Tibial nerve (tissue), 4 donors: ENCODE measurements at places on chromosomes 3 and 15. TPM values are rescaled to one million over a fixed set of nuclear protein-coding genes. Genes with fewer than 3 reads are reported as not detected.

GRCh38 chr15:25022233-25022632 is 67.4 kb downstream of the SNRPN start:
- no peaks in the 10 kb centered on the region for H3K36me3 ChIP-seq
- no peak for DNase-seq
- H3K27ac ChIP-seq, result no peak overlapping the region

CAPN7 gene
- total RNA-seq, result 57.9 TPM

DNA sequence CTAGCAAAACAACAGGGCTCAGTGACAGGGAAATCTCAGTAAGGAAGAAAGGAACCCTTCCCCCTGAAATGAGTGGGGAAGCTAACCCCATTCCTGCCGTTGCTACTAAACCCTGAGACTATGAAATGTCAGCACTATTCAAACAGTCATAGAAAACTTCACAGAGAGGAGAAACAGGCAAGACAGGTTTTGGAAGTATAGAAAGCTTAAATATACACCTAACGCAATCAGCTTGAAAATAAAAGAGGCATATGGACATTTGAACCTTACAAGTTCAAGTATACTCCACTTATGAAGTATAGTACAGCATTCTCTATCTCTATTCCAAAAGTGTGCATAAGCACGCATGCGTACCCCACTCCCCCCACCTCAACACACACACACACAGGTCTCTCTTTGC is 17.6 kb upstream of the FRMD4B start:
- no peak for DNase-seq
- H3K27ac ChIP-seq, result no peak overlapping the region
- H3K4me3 ChIP-seq, result no peak overlapping the region
- no peaks in the 10 kb centered on the region for H3K36me3 ChIP-seq
- peaks cover 5% of the 10 kb centered on the region for H3K4me1 ChIP-seq

GRCh38 chr3:149969110-149969939 is 1.4 kb downstream of the PFN2 start:
- peak overlapping the region; percentile 88 for H3K27ac ChIP-seq
- H3K27me3 ChIP-seq, result no peaks in the 10 kb centered on the region
- peak overlapping the region; percentile 72 for H3K4me3 ChIP-seq
- DNase-seq, result peak; percentile 22

DNA sequence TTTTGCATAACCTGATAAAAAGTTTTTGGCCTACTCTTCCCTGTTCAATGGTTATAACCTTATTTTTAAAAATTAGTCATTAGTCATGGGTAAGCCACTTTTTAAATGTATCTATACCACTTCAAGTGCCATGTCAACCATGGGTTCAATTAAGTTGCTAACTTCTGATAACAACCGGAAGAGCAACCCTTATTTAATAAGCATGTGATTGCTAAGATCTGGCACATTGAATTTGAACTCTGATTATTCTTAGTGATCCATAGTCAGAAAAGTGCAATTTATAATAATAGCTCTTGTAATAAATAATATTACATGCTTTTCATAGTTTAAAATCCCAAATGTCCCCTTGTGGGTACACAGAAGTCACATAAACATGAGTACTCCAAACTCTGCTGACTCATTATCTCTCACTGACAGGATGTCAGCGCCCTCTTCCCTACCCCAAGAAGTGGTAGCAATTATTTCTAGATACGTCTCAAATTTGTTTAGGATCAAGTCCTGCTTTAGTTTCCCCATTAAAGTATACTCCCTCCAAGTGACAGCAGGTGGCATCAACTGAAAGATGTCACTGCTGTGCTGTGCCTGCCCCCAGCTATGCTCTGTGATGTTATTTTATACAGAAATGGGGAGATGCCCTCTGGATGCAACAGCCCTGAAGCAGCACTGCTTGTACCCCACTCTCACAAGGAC is 18.6 kb downstream of the SAMD7 start:
- H3K27me3 ChIP-seq, result no peaks in the 10 kb centered on the region
- H3K27ac ChIP-seq, result no peak overlapping the region
- no peak for DNase-seq
- H3K36me3 ChIP-seq, result no peaks in the 10 kb centered on the region
- H3K4me3 ChIP-seq, result no peak overlapping the region
- H3K4me1 ChIP-seq, result no peaks in the 10 kb centered on the region

DNA sequence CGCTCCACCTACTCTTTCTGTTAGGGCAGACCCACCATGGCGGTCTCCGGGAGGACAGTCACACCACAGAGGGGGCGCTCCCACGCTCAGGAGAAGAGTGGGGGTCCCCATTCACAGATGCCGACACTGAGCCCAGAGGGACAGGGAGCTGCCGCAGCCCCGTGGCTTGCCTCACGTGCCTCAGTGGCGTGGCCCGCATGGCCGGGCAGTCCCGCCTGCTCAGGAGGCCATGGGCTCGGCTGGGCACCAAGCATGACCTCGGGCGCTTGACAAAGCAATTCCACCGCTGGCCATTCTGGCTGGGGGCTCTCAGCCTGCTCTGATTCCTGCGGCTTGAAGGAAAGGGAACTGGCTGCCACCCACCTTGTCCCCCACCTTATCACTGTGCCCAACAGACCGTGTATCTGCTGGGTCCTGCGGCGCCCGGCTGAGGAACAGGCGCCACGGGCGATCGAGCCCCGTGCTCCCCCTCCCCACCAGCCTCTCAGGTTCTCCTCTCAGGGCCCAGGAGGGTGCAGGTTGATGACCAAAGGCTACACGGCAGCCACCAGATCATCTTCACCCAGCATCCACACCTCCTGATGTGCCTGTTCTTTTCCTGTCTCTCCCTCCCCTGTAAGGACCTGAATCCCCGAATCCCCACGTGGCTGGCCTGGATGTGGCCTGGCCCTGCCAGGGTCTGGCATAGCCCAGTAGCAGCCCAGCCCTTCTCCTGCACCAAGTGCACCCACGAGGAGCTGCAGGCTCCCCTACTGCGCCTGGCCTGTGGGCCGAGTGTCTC is 20.7 kb downstream of the CYFIP1 start:
- DNase-seq, result no peak
- H3K27me3 ChIP-seq, result no peaks in the 10 kb centered on the region
- peaks cover 95% of the 10 kb centered on the region for H3K4me1 ChIP-seq

GRCh38 chr15:29302871-29303270 is 33.2 kb upstream of the NSMCE3 start:
- H3K4me1 ChIP-seq, result no peaks in the 10 kb centered on the region
- DNase-seq, result no peak
- no peak overlapping the region for H3K4me3 ChIP-seq
- no peaks in the 10 kb centered on the region for H3K36me3 ChIP-seq

- H3K27me3 ChIP-seq, result no peaks in the 10 kb centered on the region
- H3K4me1 ChIP-seq, result no peaks in the 10 kb centered on the region
- H3K4me3 ChIP-seq, result no peak overlapping the region
- H3K36me3 ChIP-seq, result no peaks in the 10 kb centered on the region
Observed at GRCh38 chr3:175227126-175227525, 368.0 kb downstream of the NAALADL2 start.

DNA sequence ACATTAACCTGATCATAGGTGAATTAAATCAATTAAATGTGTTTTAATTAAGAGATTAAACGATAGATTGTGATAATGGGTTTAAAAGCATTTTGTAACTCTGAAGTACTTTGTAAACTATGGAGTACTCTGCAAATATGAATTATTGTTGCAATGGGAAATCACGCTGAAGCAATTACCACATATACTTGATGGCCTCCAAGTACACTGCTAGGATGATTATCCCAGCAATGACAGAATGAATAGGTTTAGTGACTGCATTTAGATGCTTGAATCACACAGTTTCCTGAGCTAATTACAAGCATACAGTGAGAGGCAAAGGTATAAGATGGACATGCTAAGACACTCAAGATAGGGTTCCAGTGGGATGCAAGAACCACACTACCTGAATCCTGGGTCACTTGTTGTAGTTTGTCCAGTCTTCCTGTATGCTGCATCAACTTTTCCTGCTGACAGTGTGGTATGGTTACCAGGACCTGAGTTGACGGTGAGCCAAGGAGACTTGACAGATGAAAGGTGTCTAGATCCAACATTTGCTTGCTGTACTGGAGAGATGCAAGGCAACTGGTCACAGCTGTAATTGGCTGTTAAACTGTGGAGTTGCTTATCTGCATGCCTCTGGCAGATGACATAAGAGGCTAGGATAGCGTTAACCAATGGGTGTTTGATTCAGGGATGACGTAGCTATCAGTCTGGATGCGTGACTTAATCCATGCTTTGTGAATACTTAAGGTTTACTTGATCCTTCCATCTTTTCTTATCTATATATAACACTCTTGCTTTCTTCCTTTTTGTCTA is 38.0 kb downstream of the RNF13 start:
- no peak overlapping the region for H3K4me3 ChIP-seq
- no peak for DNase-seq
- no peaks in the 10 kb centered on the region for H3K4me1 ChIP-seq
- no peaks in the 10 kb centered on the region for H3K36me3 ChIP-seq
- no peaks in the 10 kb centered on the region for H3K27me3 ChIP-seq
- H3K27ac ChIP-seq, result no peak overlapping the region

- no peak for DNase-seq
- no peaks in the 10 kb centered on the region for H3K36me3 ChIP-seq
- no peaks in the 10 kb centered on the region for H3K27me3 ChIP-seq
- no peaks in the 10 kb centered on the region for H3K4me1 ChIP-seq
Observed at GRCh38 chr3:34957677-34958076, 681.6 kb upstream of the ARPP21 start.

GRCh38 chr3:49724586-49724985 is 835 bp upstream of the GMPPB start:
- H3K4me3 ChIP-seq, result peak overlapping the region; percentile 95
- no peak for DNase-seq
- H3K36me3 ChIP-seq, result no peaks in the 10 kb centered on the region
- H3K27ac ChIP-seq, result peak overlapping the region; percentile 96
- H3K4me1 ChIP-seq, result peaks cover 12% of the 10 kb centered on the region

DNA sequence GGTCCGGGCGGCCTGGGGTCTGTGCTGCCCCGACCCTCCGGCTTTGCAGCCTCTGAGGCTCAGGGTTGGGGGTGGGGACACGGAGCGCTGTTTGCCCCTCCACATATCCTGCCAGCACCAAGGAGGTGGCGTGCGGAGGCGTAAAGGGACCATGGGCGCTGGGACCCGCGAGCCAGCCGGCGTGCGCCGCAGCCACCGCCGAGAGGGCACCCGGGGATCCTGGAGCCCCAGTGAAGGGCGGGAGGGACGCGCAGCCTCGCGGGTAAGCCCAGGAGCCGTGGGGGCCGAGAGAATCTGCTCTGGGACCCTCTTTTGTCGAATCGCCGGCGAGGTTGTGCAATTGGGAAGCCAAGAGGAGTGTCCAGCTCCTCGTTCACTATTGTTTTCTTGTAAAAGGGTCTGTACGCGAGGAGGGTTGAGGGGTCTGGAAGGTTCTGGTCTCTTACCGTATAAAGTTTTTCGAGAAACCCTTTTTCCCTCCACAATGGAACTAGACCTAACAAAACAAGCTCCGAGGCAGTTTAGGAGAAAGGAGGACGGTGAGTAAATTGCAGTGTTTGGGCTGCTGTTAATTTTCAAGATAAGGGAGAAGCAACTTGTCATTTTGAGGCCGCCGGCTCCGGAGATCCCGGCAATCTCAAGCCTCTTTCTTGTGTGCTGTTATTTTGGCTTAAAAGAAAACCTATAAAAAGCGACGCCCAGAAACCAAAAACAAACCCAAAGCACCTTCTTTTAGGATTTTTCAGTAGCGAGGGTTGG is 29.9 kb upstream of the ST3GAL6 start:
- peak overlapping the region; percentile 99 for H3K4me3 ChIP-seq
- no peaks in the 10 kb centered on the region for H3K36me3 ChIP-seq
- H3K4me1 ChIP-seq, result no peaks in the 10 kb centered on the region

GOLGA8S gene
- not detected for total RNA-seq

GRCh38 chr15:58064980-58065444 is 499 bp downstream of the ALDH1A2 start:
- H3K27me3 ChIP-seq, result peaks cover 74% of the 10 kb centered on the region
- no peaks in the 10 kb centered on the region for H3K36me3 ChIP-seq
- H3K27ac ChIP-seq, result no peak overlapping the region
- no peak for DNase-seq
- peaks cover 16% of the 10 kb centered on the region for H3K4me1 ChIP-seq

DNA sequence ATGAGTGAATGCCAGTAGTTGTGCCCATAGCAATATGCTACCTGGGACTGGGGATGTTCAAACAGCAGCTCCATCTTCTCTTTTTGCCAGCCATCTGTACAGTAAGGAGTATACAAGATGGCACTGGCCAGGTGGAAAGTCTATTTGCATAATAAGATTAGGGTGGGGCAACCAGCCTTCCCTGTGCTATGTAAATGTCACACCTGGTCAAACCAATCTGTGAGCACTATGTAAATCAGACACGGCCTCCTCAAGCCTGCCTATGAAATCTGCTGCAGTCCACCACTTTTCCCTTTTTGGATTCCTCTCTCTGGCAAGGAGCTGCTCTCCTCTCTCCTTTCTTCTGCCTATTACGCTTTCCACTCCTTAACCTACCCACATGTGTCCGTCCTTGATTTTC is 53.0 kb downstream of the C3orf80 start:
- no peaks in the 10 kb centered on the region for H3K27me3 ChIP-seq
- no peak overlapping the region for H3K27ac ChIP-seq
- DNase-seq, result no peak
- H3K4me1 ChIP-seq, result no peaks in the 10 kb centered on the region
- no peak overlapping the region for H3K4me3 ChIP-seq
- H3K36me3 ChIP-seq, result peaks cover 65% of the 10 kb centered on the region

- no peak for DNase-seq
- no peaks in the 10 kb centered on the region for H3K36me3 ChIP-seq
- H3K4me1 ChIP-seq, result no peaks in the 10 kb centered on the region
- H3K27ac ChIP-seq, result no peak overlapping the region
Observed at GRCh38 chr3:125965505-125965904, 3.5 kb upstream of the ROPN1B start.

- H3K36me3 ChIP-seq, result no peaks in the 10 kb centered on the region
- no peaks in the 10 kb centered on the region for H3K4me1 ChIP-seq
- H3K4me3 ChIP-seq, result no peak overlapping the region
- H3K27ac ChIP-seq, result no peak overlapping the region
Observed at GRCh38 chr15:58513008-58513407, 81.2 kb downstream of the LIPC start.

ISL2 gene
- total RNA-seq, result not detected

RTP3 gene
- not detected for total RNA-seq

DNA sequence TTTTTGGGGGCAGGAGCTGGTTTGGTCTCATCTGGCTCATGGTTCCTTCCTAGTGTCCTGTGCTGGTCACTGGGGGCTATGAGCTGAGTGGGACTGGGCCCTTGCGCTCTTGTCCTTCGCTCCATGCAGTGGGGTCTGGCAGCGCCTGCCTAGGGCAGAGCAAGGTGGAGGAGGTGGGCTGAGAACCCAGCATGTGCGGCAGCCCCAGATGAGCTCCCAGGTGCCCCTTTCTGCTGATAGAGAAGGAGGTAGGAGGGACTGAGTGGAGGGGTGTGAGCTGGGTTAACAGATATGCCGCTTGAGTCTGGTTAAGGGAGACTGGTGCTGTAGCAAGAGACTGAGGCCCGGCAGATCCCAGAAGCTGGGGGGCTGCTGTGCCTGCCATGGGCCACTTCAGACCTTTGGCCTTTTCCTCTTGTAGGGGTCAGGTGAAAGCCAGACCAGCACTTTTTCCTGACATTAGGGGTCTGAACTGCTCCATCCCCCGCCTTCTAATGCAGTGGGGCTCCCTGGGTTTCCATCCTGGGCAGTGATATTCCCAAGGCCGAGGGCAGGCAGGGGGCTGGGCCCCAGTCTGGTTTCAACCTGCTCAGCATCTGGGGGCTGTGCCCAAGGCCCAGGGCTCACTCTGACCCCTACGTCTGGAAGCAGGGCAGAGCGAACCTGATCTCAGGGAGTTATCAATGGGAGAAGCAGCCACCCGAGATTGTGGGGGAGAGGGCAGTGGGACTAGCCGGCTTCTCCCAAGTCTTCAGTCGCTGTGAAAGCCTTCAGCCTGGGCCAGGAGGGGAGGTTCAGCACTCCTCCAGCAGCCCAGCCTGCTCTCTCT is 62.9 kb upstream of the PRR23C start:
- DNase-seq, result no peak
- H3K4me1 ChIP-seq, result no peaks in the 10 kb centered on the region
- H3K36me3 ChIP-seq, result no peaks in the 10 kb centered on the region
- H3K27ac ChIP-seq, result no peak overlapping the region
- H3K27me3 ChIP-seq, result no peaks in the 10 kb centered on the region
- no peak overlapping the region for H3K4me3 ChIP-seq
